ENCODE measurements at places on chromosomes 5 and 9. TPM values are rescaled to one million over a fixed set of nuclear protein-coding genes. Genes with fewer than 3 reads are reported as not detected.

CDX1 gene
- total RNA-seq = not detected

PHF24 gene
- total RNA-seq = 0.07 TPM

AK6 gene
- total RNA-seq = 40.8 TPM

EPB41L4B gene
- total RNA-seq = 2.7 TPM

HEMGN gene
- total RNA-seq = not detected

Data from Caki2 (cell line).